ENCODE measurements at places on chromosomes 4 and X. TPM values are rescaled to one million over a fixed set of nuclear protein-coding genes. Genes with fewer than 3 reads are reported as not detected.

The LDB2 gene
- 3.1 TPM for total RNA-seq

- no peak overlapping the region for H3K27ac ChIP-seq
- DNase-seq = no peak
- peaks cover 13% of the 10 kb centered on the region for H3K4me1 ChIP-seq
- H3K27me3 ChIP-seq = no peaks in the 10 kb centered on the region
These were observed 41.5 kb downstream of the SOWAHB start for GRCh38 chr4:76856243-76857073.

- no peak overlapping the region for H3K27ac ChIP-seq
- no peak overlapping the region for H3K4me3 ChIP-seq
- H3K27me3 ChIP-seq = peaks cover 2% of the 10 kb centered on the region
- DNase-seq = no peak
- H3K36me3 ChIP-seq = no peaks in the 10 kb centered on the region
- no peaks in the 10 kb centered on the region for H3K4me1 ChIP-seq
These were observed 64.4 kb downstream of the EIF4E start for GRCh38 chr4:98864560-98864959.

The WNK3 gene
- total RNA-seq = 19.7 TPM

DNA sequence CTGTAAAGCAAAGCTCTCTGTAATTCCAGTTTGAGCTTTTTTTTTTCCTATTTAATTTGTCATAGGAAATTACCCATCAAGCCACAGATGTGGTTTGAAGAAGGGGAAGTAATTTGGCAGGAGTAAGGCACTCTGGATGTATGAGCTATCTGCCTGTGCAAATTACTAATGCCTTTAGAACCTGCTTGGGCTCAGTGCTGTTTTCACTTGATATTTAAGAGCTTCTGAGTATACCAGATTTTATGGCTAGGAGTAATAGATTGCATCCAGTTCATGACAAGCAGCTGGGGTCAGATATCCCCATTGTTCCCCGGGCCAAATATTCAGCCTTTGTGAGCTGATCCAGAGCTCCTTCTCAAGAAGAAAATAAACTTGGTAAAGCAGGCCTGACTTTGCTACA lies 89.1 kb downstream of the DCAF8L2 start:
- H3K4me3 ChIP-seq = no peak overlapping the region
- no peak overlapping the region for H3K27ac ChIP-seq
- H3K4me1 ChIP-seq = no peaks in the 10 kb centered on the region
- H3K27me3 ChIP-seq = no peaks in the 10 kb centered on the region
- DNase-seq = no peak

- H3K4me3 ChIP-seq = no peak overlapping the region
- H3K27me3 ChIP-seq = no peaks in the 10 kb centered on the region
- H3K36me3 ChIP-seq = no peaks in the 10 kb centered on the region
- H3K4me1 ChIP-seq = no peaks in the 10 kb centered on the region
- no peak for DNase-seq
These were observed 52.3 kb upstream of the EDNRA start for GRCh38 chr4:147428583-147428982.

The NLGN3 gene
- 3.1 TPM for total RNA-seq

DNA sequence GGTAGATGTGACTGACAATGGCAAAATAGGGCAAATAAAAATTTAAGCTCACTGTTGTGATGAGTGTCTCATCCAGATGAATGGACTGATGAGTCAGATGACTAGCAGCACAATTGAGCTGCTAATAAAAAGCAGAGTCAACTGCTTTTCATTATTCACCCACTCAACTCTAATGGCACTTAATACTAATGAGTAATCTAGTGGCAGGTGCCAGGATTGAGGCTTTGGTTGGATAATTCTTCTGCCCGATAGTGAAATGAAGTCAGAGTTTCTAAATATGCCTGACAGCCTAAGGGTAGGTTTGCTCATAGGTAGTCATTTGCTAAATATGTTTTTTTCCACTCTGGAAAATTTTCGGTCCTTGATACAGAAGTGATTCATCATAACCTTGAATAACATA lies 10.4 kb downstream of the OGT start:
- no peaks in the 10 kb centered on the region for H3K36me3 ChIP-seq
- H3K27ac ChIP-seq = no peak overlapping the region
- DNase-seq = no peak
- H3K4me1 ChIP-seq = peaks cover 6% of the 10 kb centered on the region
- H3K27me3 ChIP-seq = no peaks in the 10 kb centered on the region

GRCh38 chrX:153983321-153983801 lies 10.8 kb downstream of the TMEM187 start:
- no peaks in the 10 kb centered on the region for H3K36me3 ChIP-seq
- H3K27ac ChIP-seq = no peak overlapping the region
- DNase-seq = no peak
- H3K4me1 ChIP-seq = peaks cover 2% of the 10 kb centered on the region
- H3K4me3 ChIP-seq = no peak overlapping the region

The SPANXC gene
- not detected for total RNA-seq

The ADH1A gene
- not detected for total RNA-seq

- H3K4me1 ChIP-seq = peaks cover 14% of the 10 kb centered on the region
- peaks cover under 1% of the 10 kb centered on the region for H3K27me3 ChIP-seq
- no peak for DNase-seq
- no peaks in the 10 kb centered on the region for H3K36me3 ChIP-seq
- H3K4me3 ChIP-seq = no peak overlapping the region
These were observed 147.6 kb downstream of the BCOR start for GRCh38 chrX:39950018-39950688.

DNA sequence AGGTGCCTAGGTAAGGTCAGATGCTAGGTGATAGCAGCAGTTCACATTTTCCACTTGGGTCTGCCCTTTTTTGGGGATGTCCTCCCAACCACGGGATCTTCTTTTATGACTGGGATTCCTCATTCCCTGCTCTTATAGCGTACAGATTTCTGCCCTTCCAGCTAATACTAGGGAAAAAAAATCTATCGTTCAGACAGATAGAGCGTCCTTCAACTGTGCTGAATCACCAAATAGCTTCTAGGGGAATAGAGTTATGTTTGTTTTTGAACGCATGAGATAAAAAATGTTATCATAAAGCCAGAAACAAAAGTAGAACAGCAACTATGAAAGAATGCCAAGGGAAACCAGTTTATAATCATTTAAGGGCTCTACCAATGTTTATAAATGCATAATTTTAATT lies 13.0 kb downstream of the RAP2C start:
- no peak overlapping the region for H3K4me3 ChIP-seq
- no peaks in the 10 kb centered on the region for H3K36me3 ChIP-seq
- no peaks in the 10 kb centered on the region for H3K27me3 ChIP-seq
- no peaks in the 10 kb centered on the region for H3K4me1 ChIP-seq

GRCh38 chr4:182758273-182758672 lies 158.9 kb downstream of the DCTD start:
- H3K36me3 ChIP-seq = peaks cover 4% of the 10 kb centered on the region
- H3K27me3 ChIP-seq = no peaks in the 10 kb centered on the region
- no peak overlapping the region for H3K27ac ChIP-seq
- H3K4me1 ChIP-seq = no peaks in the 10 kb centered on the region
- DNase-seq = no peak

DNA sequence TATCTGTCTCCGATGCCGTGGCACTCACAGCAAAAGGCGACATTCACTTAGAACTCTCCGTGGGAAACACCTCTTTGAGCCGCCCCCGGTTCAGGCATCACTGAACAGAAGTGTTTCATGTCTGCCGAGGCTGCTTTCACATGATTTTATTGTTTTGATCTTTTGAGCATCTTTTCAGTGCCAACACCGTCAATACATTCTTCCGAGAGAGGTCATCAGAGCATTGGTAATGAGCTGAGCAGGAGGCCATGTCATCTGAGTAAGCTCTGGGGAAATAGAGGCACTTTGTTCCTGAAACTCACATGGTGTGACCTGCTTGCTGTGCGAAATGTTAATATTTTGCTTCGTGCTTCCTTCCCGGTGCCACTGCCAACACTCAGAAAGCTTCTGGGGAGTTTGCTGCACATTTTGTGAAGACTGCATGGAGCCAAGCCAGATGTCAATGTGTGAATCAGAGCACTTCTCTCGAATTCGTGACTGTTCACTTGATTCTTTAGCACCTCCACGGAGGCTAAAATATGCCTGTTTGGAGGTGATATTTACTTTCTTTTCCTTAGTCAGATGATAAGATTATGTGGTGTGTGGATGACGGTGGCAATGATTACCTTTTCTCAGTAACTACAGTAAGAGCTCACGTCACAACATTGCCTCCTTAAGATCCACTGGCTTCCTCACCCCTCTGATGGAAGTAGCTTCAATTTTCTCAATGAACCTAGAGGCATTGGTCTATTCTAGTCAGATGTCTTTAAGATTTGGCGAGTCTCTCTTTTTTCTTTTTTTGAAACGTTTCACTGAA lies 222.3 kb upstream of the HS3ST1 start:
- H3K4me1 ChIP-seq = peaks cover 4% of the 10 kb centered on the region
- no peaks in the 10 kb centered on the region for H3K27me3 ChIP-seq
- no peak overlapping the region for H3K4me3 ChIP-seq
- DNase-seq = no peak

The ADH5 gene
- 201 TPM for total RNA-seq

GRCh38 chr4:52035190-52035589 lies 2.9 kb downstream of the SGCB start:
- peaks cover 4% of the 10 kb centered on the region for H3K36me3 ChIP-seq
- peak overlapping the region; percentile 95 for H3K4me3 ChIP-seq
- no peak overlapping the region for H3K27ac ChIP-seq
- peaks cover 10% of the 10 kb centered on the region for H3K27me3 ChIP-seq
- DNase-seq = no peak
- peaks cover 34% of the 10 kb centered on the region for H3K4me1 ChIP-seq

Measured in glutamatergic neuron (in vitro differentiated cells).